ENCODE measurements at places on chromosomes 16 and 17. TPM values are rescaled to one million over a fixed set of nuclear protein-coding genes. Genes with fewer than 3 reads are reported as not detected.

Gene TM4SF5
- not detected for total RNA-seq

Gene SRCAP
- total RNA-seq = 70.2 TPM

Gene PRRT2
- total RNA-seq = not detected

GRCh38 chr16:75083813-75084212 lies 32.8 kb downstream of the LDHD start:
- no peak for DNase-seq

Measured in spleen (tissue), 13 donors.